Mesenteric fat pad (tissue), 1 donor: ENCODE measurements at places on chromosomes 2 and 18. TPM values are rescaled to one million over a fixed set of nuclear protein-coding genes. Genes with fewer than 3 reads are reported as not detected.
A peak's percentile ranks its signal among the peaks of the same experiment; 100 is the strongest.

CDH7 gene
- not detected for total RNA-seq

TEX261 gene
- total RNA-seq, result 86.8 TPM

NOSTRIN gene
- 62.1 TPM for total RNA-seq

GREB1 gene
- total RNA-seq, result 3.8 TPM

ELP2 gene
- 71.8 TPM for total RNA-seq

MAP2 gene
- total RNA-seq, result 3.4 TPM

CD8B2 gene
- not detected for total RNA-seq

DNA sequence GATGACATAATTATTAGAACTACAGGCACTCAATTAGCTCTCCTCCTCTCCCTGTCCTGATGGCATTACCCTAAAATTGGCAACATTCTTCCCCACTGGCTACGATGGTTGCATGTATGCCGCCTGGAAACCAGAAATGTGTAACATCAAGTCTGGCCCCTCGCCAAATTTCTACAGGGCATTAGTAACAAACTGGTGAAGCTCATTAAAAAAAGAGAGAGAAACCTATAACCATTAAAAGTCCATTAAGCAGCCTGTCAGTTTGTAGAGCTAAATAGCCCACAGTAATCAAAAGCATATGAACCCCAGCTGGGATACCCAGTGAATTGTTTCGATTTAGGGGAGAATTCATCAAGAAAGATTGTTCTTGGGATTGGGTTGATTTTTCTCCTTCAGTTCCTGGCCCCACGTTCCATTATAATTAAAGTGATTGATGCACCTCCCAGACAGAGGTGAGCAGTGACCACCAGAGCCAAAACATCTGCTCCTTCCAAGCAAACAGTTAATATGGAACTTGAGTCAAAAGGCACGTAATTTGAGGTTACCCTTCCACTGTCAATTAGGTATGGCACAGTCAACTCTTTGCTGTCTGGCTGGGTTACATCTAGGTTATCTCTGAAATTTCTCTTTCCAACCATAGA, 208.6 kb downstream of the C1D start:
- no peak for DNase-seq

DNA sequence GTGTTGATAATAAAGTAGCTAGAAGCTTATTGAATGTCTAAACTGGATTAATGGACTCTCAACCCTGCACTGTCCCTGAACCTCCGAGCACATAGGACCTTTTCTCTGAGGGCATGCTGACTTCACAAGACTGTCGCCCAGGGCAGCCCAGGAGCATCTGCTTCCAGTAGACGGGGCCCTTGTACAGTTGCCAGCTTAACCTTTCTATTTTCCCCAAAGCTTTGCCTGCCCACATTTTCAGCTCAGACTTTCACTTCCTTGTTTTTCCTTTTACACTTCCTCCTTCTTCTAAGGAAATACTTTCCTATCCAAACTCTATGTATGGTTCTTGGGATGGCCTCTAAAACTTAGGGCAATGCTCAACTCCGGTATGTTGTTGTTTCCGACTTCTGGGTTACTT, 1.3 kb downstream of the VWA3B start:
- no peak for DNase-seq

DNA sequence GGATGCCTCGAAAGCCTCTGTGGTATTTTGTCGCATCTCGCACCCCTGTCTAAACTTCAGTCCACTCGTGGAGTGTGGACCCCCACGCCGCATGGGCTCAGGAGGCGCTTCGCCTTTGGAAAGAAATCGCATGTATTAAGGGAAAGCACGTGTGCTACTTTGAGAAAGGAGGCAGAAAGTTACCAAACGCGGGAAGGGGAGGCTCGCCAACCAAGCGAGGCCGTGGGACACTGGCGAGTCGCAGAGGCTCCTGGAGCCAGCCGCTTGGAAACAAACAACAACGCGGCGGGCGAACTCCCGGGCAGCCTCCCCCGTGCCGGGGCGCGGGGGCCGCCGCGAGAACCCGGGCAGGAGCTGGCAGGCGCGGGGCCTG, 455 bp upstream of the AGAP1 start:
- no peak for DNase-seq

- DNase-seq, result peak; percentile 76
Measured at GRCh38 chr2:241108271-241109209, 6.5 kb upstream of the MTERF4 start.

- DNase-seq, result no peak
Measured at GRCh38 chr18:55779691-55780585, 191.9 kb upstream of the TCF4 start.

GRCh38 chr2:14720319-14720718, 87.8 kb downstream of the LRATD1 start:
- DNase-seq, result no peak

- no peak for DNase-seq
Measured at GRCh38 chr2:24024018-24024417, 14.1 kb downstream of the MFSD2B start.

GRCh38 chr2:229679393-229680125, 34.8 kb downstream of the DNER start:
- no peak for DNase-seq

- DNase-seq, result no peak
Measured at GRCh38 chr2:88897715-88898114, 206.2 kb downstream of the RPIA start.

DNA sequence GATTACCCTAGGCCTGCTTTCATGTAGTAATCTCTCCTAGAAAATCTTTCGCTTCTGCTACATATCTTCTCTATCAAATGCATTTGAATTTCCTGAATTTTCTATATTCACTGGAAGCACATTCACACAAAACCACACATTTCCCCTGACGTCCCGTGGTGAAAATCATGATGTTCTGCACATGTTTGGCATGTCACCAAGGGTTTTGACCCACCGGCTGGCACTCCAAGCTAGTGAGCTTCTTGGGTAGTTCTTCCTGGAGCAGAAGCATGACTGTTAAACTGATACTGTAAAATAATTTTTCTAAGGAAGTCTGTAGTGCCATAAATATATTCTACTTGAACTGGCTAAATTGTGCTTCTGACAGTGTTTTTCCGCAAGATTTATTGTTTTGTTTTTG, 510.1 kb upstream of the SLC8A1 start:
- no peak for DNase-seq

DNA sequence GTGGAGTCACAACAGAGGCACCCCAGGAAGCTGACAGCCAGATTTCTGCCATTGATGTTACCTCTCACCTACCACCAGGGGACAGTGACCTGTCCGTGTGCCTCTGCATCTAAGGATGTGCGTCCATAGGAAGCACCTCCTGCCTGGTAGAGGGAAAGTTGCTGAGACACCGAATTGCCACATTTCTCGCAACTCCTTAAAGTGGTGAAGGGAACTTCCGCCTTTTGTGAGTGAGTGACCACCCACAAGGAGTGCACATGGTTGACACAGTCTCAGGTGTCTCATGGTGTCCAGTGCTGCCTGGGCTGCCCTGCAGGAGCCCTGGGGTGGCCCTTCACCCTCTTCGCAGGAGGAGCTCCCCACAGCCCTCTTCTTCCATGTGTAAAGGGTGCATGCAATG, 201.8 kb downstream of the GBX2 start:
- DNase-seq, result peak; percentile 68

- no peak for DNase-seq
Measured at GRCh38 chr2:14492920-14493503, 139.5 kb upstream of the LRATD1 start.

DNA sequence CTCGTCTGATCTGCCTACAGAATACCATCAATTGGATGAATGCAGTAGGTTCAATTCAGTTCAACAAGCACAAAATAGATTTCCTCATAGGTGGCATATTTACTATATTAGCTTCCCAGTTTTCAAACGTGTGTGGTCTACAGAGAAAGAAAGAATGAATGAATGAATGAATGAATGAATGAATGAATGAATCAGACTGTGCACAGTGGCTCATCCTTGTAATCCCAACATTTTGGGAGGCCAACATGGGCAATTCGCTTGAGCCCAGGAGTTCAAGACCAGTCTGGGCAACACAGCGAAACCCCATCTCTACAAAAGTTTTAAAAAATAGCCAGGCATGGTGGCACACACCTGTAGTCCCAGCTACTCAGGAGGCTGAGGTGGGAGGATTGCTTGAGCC, 94.9 kb downstream of the TRABD2A start:
- no peak for DNase-seq

DNA sequence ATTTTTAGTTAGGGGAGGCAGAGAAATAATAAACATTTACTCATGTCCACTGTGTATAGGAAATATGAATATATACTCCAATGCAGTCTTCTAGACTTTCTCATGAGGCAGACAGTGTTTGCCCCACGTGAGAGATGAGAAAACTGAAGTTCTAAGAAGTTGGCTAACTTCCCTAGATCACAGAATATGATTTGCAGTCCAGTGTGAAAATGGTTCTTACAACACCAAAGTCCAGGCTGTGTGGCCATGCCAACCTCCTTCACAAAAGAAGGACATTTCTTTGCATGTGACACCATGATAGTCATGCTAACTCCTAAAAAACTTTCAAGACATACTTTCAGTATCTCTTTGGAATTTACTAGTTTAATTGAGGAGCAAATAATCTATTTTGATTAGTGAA, 143.7 kb downstream of the IRS1 start:
- no peak for DNase-seq

DNA sequence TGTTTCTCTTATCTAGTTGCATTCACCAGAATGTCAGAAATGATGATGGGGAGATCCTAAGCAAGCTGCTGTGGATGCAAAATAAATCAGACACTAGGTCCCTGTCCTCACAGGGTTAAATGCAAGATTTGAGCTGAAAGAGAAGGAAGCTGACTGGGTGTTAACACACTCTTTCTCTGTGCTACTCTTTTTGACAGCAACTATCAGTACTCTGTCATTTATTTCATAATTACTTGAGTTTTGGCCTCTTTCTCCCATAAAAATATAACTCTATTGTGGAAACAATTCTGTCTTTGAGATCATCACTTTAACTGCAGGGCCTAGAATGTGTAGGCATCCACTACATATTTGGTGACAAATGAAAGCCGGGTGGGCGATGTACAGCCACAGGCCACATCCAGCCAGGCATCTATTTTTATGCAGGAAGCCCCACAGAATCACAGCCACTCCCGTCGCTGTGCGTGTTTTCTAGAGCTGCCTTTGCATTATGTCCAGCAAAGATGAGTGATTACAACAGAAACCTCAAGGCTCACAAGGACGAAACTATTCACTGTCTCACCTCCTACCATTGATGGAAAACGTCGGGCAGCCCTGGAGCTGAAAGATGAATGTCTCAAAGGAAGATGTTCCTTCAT, 849.0 kb downstream of the RNF144A start:
- no peak for DNase-seq

GRCh38 chr2:121831841-121832240, 76.4 kb downstream of the TSN start:
- no peak for DNase-seq

DNA sequence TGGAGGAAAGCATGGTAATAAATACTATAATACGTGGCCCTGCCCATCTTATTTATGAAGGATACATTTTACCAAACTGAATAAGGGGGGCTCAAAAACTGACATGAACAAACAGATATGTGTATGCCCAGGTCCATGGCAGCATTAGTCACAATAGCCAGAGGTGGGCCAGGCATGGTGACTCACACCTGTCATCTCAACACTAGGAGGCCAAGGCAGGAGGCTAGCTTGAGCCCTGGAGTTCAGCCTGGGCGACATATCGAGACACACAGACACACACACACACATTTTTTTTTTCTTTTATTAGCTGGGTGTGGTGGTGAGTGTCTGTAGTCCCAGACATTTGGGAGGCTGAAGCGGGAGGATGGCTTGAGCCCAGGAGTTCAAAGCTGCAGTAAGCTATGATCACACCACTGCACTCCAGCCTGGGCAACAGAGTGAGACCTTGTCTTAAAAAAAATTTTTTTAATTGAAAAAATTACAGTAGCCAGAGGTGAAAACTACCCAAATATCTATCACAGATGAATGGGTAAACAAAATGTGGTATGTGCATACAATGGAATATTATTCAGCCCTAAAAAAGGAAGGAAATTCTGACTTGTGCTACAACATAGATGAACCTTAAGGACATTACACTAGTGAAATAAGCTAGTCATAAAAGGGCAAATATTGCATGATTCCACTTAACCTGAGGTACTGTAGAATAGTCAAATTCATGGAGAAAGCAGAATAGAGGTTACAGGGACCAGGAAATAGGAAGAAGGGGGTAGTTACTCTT, 8.0 kb downstream of the ATP8B1 start:
- DNase-seq, result no peak

DNA sequence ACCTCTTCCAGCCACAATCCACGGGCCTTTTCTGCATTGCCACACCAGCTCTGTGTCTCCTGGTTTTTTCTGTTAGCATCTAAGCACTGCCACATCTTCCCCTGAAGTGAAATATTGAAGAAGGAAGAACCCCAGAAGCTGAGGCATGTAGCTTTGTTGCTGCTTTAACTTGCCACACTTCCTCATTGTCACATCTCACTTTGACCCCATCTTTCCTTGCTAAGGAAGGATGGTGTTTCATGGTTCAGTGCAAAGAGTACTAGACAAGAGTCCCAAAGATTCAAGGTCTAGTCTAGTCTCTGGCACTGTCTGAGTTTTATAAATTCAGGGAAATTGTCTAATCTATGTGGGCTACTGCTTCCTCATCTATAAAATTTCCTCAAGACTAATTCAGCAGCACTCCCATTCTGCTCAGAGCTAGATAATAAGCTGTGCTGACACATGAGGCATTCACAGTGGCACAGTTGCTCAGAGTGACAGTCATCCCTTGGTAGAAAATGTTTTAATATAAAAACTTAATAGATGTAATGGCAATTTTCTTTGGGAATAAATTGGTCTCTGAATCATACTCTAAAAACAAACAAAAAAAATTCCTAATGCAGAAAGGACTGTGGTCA, 483.0 kb upstream of the ID2 start:
- no peak for DNase-seq

- no peak for DNase-seq
Measured at GRCh38 chr18:53698907-53699306, 525.6 kb downstream of the MBD2 start.

GRCh38 chr2:37771600-37772088, 100.2 kb upstream of the CDC42EP3 start:
- DNase-seq, result no peak

DNA sequence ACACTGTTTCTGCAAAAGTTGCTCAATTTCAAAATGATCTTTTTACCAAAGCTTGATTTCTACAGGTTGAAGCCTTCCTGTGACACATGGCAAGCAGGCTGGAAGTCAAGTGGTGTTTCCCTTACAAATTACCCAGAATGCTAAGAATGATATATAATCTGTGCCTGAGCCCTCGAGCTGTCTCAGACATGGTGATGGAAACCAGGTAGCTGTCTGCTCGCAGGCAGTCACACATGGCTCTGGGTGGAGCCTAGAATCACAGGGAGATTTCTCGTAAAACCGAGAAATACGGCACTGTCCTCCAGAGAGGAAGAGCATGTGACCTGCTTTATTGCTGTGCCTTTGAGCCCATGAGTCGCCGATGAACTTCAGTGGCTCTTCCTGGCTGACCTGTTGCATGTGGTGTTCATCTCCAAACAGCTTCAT, 392.9 kb downstream of the ZNF521 start:
- no peak for DNase-seq

DNA sequence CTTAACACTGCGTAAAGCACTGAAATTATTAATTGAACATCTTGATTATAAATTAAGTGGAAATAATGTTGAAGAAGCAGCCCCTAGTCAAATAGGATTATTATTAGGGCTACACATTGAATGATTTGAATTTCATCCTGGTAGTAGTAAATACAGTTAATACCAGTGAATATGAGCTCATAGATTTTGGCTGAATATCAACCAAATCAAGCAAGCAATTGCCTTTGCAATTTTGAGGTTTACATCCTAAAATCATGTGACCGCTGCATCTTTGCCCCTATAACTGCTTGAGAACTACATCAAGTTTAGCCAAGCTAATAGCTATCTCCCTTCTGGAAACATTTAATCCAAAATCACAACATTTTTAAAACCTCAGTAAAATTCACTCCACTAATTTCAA, 801.2 kb upstream of the PIK3C3 start:
- DNase-seq, result no peak

- peak; percentile 43 for DNase-seq
Measured at GRCh38 chr18:58495634-58496033, 133.3 kb downstream of the ALPK2 start.
